ENCODE measurements at places on chromosomes 2 and 18.

- DNase-seq = no peak
Observed at GRCh38 chr2:118812552-118812951, 34.9 kb downstream of the EN1 start.

GRCh38 chr2:218002845-218003180 lies at the start of gene TNS1:
Gene TNS1 (minus strand): TSS chr2:218002995. CDS start chr2:218002872, 123 bp downstream.
- DNase-seq = no peak

- DNase-seq = no peak
Observed at GRCh38 chr18:506264-506663, 5.8 kb upstream of the COLEC12 start.

DNA sequence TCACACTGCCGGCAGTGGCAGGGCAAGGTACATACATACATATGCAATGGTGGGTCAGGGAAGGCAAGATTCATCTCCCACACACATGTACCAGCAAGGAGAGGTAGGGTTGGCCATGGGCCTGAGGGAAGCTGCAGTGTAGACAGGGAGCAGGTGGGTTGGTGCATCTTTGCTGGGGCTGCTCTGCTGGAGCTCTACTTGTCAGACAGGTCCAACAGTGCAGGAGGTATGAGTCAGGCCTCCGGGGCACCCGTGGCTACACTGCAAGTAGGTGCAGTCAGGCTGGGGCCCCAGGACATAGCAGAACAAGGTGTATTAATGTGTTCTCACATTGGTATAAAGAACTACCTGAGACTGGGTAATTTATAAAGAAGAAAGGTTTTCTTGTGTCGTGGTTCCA lies 281.1 kb upstream of the COL3A1 start:
- DNase-seq = no peak

DNA sequence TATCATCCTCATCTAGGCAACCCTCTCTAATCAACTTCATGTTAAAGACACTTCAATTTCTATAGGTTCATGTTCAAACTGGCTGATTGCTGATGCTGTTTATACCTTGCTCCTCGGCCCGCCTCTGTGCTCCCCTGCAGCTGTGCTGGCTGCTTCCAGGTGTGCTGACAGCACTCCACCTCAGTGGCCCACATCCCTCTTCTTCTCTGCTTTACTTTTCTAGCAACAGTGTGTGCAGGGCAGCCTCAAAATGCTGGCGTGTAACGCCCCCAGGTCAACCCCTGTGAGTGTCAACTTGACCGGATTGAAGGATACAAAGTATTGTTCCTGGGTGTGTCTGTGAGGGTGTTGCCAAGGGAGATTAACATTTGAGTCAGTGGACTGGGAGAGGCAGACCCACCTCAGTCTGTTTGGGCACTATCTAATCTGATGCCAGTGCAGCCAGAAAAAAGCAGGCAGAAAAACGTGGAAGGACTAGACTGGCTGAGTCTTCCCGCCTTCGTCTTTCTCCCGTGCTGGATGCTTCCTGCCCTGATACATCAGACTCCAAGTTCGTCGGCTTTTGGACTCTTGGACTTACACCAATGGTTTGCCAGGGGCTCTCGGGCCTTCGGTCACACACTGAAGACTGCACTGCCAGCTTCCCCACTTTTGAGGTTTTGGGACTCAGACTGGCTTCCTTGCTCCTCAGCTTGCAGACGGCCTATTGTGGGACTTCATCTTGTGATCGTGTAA lies 94.7 kb downstream of the COL6A3 start:
- DNase-seq = no peak

GRCh38 chr18:27213123-27213717 lies 28.1 kb upstream of the CHST9 start:
- no peak for DNase-seq

- DNase-seq = no peak
Observed at GRCh38 chr2:127379712-127380355, 7.9 kb downstream of the MAP3K2 start.

GRCh38 chr2:235669983-235670962 lies 176.4 kb downstream of the AGAP1 start:
- no peak for DNase-seq

DNA sequence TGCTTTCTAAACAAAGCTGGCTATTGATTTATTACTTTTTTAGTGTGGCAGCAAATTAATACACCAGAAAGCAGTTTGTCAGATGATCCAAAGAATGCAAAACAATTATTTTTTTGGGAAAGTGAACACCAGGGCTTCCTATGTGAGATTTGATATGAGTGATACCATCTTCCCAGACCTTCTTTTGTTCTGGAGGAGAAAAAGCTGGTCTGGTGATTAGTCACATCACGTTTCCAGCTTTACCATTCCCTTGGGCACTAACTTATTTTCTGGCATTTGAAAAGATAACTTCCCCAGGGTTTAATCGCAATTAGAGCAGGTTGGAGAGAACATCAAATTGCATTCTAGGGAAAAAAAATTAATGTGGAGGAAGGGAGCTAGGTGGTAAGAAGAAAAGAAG lies 182.9 kb upstream of the TANK start:
- DNase-seq = no peak

DNA sequence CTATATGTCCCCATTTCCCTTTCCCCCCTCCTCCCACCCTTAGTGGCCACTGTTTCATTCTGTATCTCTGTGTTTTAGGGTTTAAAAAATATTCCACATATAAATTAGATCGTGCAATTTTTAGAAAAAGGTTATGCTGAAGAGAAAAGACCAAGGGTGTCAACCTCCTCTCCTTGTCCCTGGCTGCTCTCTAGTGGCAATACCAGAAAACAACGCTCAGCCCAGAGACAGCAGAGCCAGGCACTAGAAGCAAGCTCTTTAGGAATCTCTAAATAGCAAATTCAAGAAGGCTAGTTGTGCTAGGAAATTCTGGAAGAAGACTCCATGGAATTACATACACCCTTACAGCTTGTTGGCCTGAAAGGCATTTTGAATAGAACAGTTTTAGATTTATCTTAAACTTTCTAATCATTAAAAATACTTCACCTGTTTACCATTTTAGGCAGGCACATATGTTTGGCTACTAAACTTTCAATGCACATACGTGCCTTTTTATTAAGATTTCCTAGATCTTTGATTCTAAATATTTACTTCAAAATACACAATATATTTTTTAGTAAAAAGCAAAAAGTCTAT lies 35.1 kb upstream of the RASGRP3 start:
- DNase-seq = peak; percentile 38
